Activated CD8-positive, alpha-beta T cell treated with anti-CD3 and anti-CD28 coated beads for 36 hours (primary cell): ENCODE measurements at places on chromosomes 4 and X. TPM values are rescaled to one million over a fixed set of nuclear protein-coding genes. Genes with fewer than 3 reads are reported as not detected.

- peak; percentile 80 for DNase-seq
These were observed 433 bp downstream of the MMAA start for GRCh38 chr4:145619639-145619996.

C1QTNF7 gene
- not detected for total RNA-seq

S100P gene
- 3.4 TPM for total RNA-seq

ADAM29 gene
- total RNA-seq = not detected

GLRA2 gene
- not detected for total RNA-seq

GRCh38 chr4:94127707-94128328 is 79.8 kb upstream of the SMARCAD1 start:
- DNase-seq = no peak

SPON2 gene
- 10.5 TPM for total RNA-seq

ZXDA gene
- total RNA-seq = 3.2 TPM

- no peak for DNase-seq
These were observed 108.3 kb upstream of the RPS6KA3 start for GRCh38 chrX:20374900-20375438.

FATE1 gene
- not detected for total RNA-seq

RASL11B gene
- 0.29 TPM for total RNA-seq

DNA sequence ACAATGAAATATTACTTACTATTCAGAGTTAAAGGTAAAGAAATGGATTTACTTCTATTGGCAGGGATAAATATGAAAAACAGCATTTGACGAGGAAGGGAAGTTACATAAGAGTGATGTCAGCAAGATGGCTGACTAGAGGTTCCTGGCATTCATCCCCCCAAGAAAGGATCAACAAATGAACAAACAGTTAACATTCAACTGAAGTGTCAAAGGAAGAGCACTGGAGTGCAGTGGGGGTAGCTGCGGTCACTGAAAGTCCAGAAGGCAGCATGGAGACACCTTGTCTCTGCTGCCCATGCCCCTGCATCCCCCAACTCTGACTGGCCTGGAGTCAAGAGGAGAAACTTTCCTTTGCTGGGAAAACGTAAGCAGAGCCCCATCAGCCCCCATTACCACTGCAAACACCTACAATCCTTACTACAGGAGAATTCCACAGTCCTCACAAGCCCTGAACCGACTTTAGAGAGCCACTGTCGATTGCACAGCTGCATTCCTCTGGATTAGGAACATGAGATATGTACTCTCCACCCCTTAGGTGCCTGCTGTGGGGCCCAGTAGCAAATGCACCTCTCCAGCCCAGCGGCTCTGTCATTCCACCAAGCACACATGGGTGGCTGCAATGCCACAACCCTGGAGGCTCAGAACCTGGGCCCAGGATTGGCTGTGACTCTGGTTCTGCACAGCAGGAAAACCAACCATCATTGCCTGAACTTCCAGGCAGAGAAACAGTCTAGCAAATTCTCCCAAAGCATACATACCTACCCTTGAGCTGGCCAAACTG is 79.5 kb downstream of the CBR4 start:
- DNase-seq = no peak

C4orf51 gene
- not detected for total RNA-seq

DNA sequence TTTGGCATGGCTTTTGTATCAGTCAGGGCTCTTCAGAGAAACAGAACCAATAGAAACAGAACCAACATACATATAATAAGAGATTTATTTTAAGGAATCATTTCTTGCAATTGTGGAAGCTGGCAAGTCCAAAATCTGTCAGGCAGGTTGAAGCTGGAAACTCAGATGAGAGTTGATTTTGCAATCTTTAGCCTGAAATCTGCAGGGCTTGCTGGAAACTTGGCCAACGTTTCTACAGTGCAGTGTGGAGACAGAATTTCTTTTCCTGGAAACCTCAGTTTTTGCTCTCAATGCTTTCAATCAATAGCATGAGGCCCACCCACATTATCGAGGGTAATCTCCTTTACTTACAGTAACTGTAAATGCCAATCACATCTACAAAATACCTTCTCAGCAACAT is 45.4 kb downstream of the COMMD8 start:
- DNase-seq = no peak

GRCh38 chrX:153512501-153512893 is 4.9 kb upstream of the ATP2B3 start:
- DNase-seq = no peak

ABHD18 gene
- 22.6 TPM for total RNA-seq

SMARCA5 gene
- 61.2 TPM for total RNA-seq

POU3F4 gene
- total RNA-seq = not detected

DNA sequence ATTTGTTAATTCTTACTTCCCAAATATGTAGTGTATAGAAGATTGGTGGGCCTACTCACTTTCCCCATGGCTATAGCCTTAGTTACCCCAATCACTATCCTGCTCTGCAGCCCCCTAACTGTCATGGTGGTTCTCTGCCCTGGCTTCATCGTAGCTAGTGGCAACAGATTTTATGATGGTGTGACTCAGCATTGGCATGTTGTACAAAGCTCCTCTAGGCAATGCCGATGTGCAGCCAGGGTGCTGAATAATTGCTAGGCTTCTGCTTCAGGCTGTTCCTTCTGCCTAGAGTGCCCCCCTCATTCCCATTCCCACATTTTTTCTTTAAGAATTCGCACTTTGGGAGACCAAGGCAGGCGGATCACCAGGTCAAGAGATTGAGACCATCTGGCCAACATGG is 35.2 kb downstream of the AFF2 start:
- no peak for DNase-seq

DNA sequence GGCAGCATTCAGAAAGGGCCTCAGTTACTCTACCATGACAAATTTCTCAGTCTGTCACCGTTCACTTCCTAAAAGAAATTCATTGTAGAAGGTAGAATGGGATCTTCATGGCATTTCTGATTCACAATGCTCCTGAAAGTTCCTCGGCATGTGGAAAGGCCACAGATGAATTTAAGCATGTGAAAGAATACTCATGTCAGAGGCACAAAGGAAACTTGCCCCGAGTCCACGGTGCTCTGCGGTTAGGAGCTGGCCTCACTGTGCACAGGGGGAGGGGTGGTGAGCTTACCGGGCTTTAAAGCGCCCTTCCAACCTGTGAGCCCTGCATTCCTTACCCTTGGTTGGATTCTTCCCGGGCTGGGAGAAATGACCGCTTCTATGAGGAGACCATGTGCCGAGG is 9.3 kb downstream of the TKTL1 start:
- DNase-seq = no peak

CT83 gene
- not detected for total RNA-seq

- no peak for DNase-seq
These were observed 11.1 kb upstream of the GPM6A start for GRCh38 chr4:175823015-175823742.
